Activated T-cell treated with anti-CD3 and anti-CD28 coated beads, Interleukin-2, amount 50 U/mL, for 24 hours (primary cell): ENCODE measurements at places on chromosomes 12 and 14.

DNA sequence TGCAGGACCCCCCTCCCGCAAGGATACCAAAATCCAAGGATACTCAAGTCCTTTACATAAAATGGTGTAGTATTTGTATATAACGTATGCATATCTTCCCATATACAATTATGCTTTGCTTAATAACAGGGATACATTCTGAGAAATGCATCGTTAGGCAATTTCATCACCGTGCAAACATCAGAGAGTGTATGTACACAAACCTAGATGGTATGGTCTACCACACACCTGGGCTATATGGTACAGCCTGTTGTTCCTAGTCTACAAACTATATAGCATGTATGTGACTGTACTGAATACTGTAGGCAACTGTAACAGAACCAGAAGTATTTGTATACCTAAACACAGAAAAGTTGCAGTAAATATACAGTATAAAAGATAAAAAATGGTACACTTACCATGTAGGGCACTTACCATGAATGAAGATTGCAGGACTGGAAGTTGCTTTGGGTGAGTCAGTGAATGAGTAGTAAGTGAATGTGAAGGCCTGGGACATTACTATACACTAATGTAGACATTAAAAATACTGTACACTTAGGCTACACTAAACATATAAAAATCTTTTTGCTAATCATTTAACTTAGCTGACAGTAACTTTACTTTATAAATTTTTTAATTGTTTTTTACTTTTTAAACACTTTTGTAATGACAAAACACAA lies 141.1 kb downstream of the SLC41A2 start:
- no peak for DNase-seq

- no peak for DNase-seq
Observed at GRCh38 chr14:22893706-22894105, 10.7 kb downstream of the REM2 start.

GRCh38 chr12:98325003-98325402 lies 190.4 kb upstream of the TMPO start:
- no peak for DNase-seq

DNA sequence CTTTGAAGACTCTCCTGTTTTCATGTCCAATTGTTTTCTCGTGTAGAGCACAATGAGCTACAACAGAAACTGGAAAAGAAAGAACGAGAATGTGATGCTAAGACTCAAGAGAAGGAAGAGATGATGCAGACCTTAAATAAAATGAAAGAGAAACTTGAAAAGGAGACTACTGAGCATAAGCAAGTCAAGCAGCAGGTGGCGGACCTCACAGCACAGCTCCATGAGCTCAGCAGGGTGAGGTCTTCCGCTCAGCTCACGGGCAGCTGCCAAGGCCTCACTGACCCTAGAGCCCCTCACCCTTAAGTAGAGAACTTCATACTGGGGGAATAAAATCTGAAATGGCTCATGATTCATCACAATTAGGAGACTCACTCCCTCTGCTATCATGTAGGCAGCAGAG lies 134.7 kb downstream of the GPR135 start:
- DNase-seq, result no peak

GRCh38 chr14:39988939-39989338 lies 556.7 kb upstream of the FBXO33 start:
- no peak for DNase-seq

- no peak for DNase-seq
Observed at GRCh38 chr14:59768855-59769375, 101.7 kb downstream of the RTN1 start.

DNA sequence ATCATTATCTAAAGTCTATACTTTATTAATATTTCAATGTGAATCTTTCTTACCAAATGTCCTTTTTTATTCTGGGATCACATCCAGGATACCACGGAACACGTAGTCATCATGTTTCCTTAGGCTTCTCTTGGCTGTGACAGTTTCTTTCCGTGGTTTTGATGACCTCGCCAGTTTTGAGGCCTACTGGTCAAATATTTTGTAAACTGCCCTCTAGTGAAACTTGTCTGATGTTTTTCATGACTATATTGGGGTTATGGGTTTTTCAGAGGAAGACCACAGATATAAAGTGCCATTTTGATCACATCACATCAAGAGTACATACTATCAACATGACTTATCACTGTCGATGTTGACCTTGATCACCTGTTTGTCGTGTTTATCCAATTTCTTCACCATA lies 14.1 kb upstream of the SERPINA6 start:
- DNase-seq, result no peak

- peak; percentile 71 for DNase-seq
Observed at GRCh38 chr12:6635375-6635855, 344 bp downstream of the LPAR5 start.

- DNase-seq, result no peak
Observed at GRCh38 chr12:45243963-45244362, 28.1 kb downstream of the ANO6 start.

DNA sequence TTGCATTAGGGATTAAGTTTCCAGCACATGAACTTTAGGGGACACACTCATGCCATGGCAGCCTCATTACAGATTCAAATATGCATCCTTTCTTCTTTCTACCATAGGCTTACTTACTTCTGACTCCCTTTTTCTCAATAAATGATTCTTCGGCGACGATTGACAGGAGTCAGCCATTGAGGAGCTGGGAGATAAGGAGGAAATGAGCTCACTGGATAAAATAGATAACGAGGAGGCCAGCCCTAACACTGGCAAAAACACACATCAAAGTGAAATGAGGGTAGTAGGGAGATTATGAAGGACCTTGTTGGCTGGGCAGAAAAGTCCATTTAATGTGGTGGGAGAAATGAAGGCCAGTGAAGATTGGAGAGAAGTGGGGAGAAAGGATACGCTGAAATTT lies 172.2 kb downstream of the SLC41A2 start:
- DNase-seq, result no peak

DNA sequence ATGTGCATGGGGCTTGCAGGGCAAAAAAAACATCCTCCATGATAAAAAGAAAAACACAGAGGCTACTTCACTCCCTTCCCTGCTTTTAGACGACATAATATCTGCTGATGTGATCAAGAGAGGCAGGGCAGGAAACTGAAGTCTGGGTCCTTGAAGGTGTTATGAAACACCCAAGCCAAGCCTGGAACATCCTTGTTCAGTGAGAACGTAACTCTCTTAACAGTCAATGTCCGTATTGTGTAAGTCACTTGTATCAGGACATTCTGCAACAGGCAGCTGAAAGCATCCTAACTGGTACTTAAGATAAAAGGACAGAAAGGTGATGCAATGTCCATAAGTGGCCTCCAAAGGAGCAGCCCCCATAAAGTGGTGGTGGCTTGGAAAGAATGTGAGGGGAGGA lies 20.0 kb downstream of the KCNK10 start:
- DNase-seq, result no peak

GRCh38 chr12:123140676-123141614 lies 9.9 kb downstream of the PITPNM2 start:
- no peak for DNase-seq

- no peak for DNase-seq
Observed at GRCh38 chr12:94435511-94435927, 24.1 kb downstream of the CEP83 start.

DNA sequence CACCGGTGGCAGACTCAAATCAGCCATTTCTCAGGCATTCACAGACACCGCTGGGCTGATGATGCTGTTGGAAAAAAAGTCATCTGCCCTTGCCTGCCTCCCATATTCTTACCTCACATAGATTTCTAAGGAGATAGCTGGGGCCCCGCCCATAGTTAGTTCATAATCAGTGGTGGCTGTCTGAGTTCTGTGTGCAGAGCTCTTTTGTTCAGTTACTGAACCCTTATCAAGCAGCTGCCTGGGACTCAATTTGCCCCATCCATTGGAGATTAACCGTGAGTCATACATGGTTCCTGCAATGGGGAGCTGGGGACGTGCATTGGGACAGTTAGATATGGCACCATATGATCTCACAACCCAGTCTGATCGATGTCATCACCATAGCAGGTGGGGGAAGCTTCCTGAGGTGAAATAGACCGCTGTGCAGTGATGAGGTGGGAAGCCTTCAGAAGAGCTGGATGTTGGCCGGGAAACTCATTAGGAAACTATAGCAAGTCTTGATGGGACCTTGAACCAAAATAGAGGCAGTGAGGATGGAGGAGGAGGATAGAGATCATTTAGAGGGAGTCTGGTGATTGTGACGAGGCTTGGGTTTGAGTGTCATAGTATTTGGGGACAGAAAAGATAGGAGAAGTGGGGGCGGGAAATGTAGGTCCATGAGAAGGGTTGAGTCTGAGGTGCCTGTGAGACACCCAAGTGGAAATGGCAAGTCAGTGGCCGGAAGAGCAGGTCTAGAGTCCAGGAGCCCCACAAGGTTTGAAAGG lies 147.8 kb downstream of the GCH1 start:
- no peak for DNase-seq

DNA sequence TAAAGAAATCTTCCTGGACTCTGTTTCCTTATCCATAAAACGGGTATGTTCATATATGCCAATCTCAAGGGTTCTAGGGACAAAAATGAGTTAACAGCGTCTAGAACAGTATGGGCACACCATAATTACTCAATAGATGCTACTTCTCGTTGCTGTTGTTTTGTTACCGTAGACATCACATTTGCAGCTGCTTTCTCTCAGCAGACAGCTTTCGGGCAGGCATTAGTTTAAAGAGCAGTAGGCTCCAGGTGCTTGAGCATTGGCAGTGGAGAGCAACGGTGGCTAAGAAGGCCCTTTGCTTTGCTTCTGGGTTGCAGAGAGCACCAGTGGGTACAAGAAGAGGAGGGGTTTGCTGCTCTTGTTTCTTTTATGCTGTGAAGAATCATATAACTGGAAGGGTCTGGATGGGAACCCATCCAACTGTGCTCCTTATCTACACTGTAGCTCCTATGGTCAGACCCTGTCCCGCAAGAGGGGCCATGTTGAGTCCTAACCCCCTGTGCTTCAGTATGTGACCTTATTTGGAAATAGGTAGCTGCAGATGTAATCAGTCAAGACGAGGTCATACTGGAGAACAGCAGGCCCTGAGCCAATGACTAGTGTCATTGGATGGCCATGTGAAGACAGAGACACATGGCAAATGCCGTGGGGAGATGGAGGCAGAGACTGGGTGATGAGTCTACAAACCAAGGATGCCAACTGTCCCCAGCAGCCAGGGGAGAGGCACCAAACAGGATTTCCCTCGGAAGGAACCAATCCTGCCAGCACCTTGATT lies 120.0 kb downstream of the RBM19 start:
- no peak for DNase-seq
